Stimulated activated CD8-positive, alpha-beta memory T cell treated with anti-CD3 and anti-CD28 coated beads, Interleukin-2, amount 100 ng/mL, for 1 hour (primary cell): ENCODE measurements at places on chromosomes 3 and 15.

DNA sequence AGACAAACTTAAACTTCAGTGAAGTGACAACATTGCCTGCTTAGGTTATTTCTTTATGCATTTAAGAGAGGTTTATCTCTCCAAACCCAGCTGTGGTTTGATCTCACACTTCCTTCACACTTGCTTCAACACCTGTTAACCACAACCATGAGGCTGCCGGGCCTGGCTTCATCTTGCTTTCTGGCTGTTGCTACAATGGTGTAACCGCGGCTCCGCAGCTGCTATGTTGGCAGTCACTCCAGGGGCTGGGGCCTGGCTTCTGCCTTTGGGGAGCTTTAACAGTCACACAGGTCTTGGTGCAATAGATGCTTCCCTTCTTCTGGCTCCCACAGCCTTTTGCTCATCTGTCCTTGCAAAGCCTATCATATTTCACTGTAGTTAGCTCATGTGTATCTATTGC, 72.9 kb upstream of the MNS1 start:
- peak; percentile 9 for DNase-seq

- DNase-seq, result no peak
Measured at GRCh38 chr15:68781766-68782588, 38.7 kb downstream of the ANP32A start.

DNA sequence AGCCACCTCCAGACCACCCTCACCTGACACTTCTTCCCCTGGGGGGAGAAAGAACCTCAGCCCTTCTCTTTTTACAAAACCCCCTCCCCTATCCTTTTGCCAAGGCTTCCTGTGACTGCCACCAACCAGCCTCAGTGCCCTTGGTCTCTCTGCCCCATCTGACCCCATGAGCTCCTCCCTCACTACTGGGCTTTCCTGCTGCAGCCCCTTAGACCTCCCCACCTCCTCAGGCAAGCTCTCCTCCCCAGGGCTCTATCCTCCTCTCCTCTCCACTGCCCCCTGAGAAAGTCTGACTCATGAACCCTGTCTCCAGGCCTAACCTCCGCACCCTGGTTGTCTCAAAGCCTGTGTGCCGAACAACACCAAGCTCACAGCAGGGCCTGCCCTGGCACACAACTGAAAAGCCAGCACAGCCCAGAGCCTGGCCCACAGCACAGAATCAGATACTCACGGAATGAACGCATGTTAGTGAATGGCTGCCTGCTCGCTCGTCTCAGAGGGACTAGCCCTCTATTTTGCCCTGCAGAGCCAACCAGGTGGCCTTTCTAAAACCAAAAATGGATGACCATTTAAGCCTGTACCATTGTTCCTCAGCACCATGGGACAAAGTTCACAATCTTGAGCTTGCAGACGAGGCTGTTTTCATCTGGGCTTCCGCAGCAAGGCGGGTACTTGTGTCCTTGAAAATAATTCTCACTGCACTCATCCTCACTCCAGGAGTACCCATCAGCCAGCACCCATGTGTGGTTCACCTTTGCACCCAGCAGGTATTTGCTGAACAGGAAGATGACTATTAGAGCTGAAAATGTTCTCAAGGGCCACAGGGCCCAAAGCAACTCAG, 1.7 kb downstream of the CHDH start:
- DNase-seq, result no peak

- no peak for DNase-seq
Measured at GRCh38 chr15:75347222-75348033, 589 bp downstream of the NEIL1 start.

- no peak for DNase-seq
Measured at GRCh38 chr15:100248236-100248635, 93.5 kb downstream of the ADAMTS17 start.

- no peak for DNase-seq
Measured at GRCh38 chr3:148815316-148816110, 12.1 kb upstream of the CPB1 start.

DNA sequence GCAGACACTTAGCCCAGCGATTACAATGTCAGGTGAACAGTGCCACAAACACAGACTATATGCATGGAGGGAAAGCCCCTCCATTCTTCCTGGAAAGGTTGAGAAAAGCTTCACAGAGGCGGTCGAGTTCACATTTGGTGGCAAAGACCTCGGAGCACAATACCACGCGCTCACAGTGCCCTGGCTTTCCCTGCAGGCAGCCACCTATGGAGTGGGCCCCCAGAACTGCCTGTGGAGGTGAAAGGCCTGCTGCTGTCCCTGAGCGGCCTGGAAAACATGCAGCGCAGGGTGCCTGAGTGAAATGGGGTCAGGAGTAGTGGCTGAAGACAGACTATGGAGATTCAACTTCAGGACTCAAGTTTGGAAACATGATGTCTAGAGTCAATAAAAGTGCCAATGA, 26.9 kb downstream of the PDIA5 start:
- no peak for DNase-seq

DNA sequence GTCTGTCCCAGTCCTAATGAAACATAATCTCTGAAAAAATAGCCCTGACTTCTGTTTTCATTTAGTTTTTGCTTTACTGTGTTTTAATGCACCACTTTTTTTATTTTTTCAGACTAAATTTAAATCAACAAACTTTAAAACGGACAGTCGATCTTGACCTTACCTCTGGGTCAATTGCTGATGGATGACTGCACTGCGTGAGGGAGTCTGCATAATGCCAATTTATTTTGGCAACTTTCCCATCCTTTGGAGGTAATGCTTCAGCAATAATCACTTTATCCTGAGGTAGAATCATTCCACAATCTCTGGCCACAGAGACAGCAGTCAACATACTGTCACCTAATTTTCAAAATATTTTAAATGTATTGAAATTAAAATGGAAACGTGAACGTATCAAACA, 32.5 kb upstream of the GP5 start:
- DNase-seq, result no peak

DNA sequence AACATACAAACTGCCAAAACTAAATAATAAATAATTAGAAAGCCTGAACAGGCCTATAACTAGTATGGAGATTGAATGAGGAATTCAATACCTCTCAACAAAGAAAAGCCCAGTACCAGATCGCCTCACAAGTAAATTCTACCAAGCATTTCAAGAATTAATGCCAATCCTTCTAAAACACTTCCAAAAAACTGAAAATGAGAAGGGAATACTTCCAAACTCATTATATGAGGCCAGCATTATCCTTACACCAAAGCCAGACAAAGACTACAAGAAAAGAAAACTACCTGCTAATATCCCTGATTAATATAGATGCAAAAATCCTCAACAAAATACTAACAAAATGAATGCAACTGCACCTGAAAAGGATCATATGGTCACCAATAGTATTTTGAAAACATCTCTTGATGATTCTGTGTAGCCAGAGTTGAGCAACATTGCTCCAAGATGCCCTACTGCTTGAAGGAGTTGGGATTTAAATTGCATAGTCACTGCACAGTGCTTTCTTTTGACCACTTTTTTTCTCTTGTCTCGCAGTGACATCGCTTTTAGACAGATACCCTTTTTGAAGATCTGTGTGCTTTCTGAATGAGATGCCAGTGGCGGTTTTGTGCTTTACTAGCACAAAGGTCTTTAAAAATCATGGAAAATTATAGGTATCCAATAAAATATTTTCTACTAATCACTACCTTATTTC, 487.2 kb upstream of the RASGRP1 start:
- no peak for DNase-seq

GRCh38 chr3:46559091-46559704, 6.9 kb downstream of the LRRC2 start:
- no peak for DNase-seq

- no peak for DNase-seq
Measured at GRCh38 chr3:139758654-139759291, 81.0 kb upstream of the NMNAT3 start.

DNA sequence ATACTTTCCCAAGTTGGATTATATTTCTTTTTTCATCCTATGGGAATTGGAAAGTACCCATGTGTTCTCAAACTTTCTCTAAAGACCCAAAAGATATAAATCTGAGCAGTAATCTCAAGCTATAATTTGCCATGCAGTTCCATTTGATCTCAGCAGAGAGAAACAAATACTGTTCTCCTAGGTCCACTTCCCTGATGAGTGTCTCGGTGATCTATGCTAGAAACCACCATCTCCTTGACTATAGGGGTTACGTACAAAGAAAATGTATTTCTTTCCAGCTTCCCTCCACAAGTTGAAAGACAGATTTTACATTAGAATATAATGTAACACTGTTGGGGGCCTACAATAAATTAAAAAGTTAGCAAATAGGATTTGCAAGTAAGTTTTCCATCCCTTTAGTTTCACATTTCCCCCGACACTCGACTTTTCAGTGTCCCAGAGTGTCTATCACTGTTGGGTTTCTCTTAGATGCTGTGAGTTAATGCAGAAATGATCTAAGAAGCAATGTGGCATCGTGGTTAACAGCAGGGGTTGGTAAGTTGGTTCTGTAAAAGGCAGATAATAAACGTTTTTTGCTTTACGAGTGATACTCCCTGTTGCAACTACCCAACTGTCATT, 465.1 kb upstream of the CFAP20DC start:
- no peak for DNase-seq

DNA sequence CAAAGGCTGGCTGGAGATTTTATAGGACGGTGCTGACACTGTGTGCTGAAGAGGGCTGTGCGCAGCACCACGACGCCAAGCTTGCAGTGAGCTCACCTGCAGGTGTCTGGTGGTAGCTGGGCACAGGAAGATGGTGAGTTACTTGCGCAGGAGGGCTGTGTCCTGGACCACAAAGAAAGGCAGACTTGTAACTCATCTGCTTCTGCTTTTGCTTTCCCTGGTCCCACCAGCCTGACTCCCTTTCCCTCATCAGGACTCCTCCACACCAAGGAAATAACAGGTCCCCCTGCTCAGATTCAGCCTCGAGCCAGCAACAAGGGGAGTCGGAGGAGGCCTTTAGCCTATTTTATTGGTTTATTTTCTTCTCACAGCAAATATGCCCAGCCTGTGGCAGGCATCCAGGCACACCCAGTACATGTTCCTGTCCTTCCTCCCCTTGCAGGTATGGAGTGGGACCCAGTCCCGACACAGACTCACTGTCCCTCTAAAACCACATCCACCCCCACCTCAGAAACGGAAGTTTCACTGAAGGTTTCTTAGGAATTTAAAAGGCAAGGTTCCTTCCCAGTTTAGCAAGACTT, 35.6 kb upstream of the FLNB start:
- DNase-seq, result no peak
